ENCODE measurements at places on chromosomes 7 and 10. TPM values are rescaled to one million over a fixed set of nuclear protein-coding genes. Genes with fewer than 3 reads are reported as not detected.

- H3K27ac ChIP-seq: no peak overlapping the region
- H3K36me3 ChIP-seq: no peaks in the 10 kb centered on the region
- DNase-seq: no peak
- H3K27me3 ChIP-seq: peaks cover 24% of the 10 kb centered on the region
- no peak overlapping the region for H3K4me3 ChIP-seq
Observed at GRCh38 chr10:75645704-75646103, 214.3 kb downstream of the LRMDA start.

- no peak overlapping the region for H3K4me3 ChIP-seq
- no peak for DNase-seq
- no peak overlapping the region for H3K27ac ChIP-seq
- no peaks in the 10 kb centered on the region for H3K4me1 ChIP-seq
- no peaks in the 10 kb centered on the region for H3K27me3 ChIP-seq
Observed at GRCh38 chr10:131692176-131692575, 208.6 kb upstream of the PPP2R2D start.

GRCh38 chr7:151178236-151178635, 8.8 kb downstream of the ASB10 start:
- H3K27ac ChIP-seq: no peak overlapping the region
- DNase-seq: no peak
- no peaks in the 10 kb centered on the region for H3K4me1 ChIP-seq
- no peak overlapping the region for H3K4me3 ChIP-seq
- peaks cover 26% of the 10 kb centered on the region for H3K27me3 ChIP-seq

GRCh38 chr10:31644931-31645633, 283.5 kb downstream of the ARHGAP12 start:
- H3K36me3 ChIP-seq: no peaks in the 10 kb centered on the region
- no peaks in the 10 kb centered on the region for H3K27me3 ChIP-seq
- H3K4me3 ChIP-seq: no peak overlapping the region
- H3K27ac ChIP-seq: peak overlapping the region; percentile 11
- H3K4me1 ChIP-seq: peaks cover 40% of the 10 kb centered on the region

- peaks cover 28% of the 10 kb centered on the region for H3K4me1 ChIP-seq
- DNase-seq: no peak
- peaks cover 10% of the 10 kb centered on the region for H3K36me3 ChIP-seq
- H3K27me3 ChIP-seq: no peaks in the 10 kb centered on the region
- H3K27ac ChIP-seq: no peak overlapping the region
Observed at GRCh38 chr10:102804382-102805055, 32.7 kb downstream of the CYP17A1 start.

GRCh38 chr7:19665399-19666008, 43.3 kb downstream of the POLR1F start:
- no peaks in the 10 kb centered on the region for H3K4me1 ChIP-seq
- no peak overlapping the region for H3K4me3 ChIP-seq
- H3K36me3 ChIP-seq: no peaks in the 10 kb centered on the region
- no peaks in the 10 kb centered on the region for H3K27me3 ChIP-seq
- H3K27ac ChIP-seq: no peak overlapping the region

DNA sequence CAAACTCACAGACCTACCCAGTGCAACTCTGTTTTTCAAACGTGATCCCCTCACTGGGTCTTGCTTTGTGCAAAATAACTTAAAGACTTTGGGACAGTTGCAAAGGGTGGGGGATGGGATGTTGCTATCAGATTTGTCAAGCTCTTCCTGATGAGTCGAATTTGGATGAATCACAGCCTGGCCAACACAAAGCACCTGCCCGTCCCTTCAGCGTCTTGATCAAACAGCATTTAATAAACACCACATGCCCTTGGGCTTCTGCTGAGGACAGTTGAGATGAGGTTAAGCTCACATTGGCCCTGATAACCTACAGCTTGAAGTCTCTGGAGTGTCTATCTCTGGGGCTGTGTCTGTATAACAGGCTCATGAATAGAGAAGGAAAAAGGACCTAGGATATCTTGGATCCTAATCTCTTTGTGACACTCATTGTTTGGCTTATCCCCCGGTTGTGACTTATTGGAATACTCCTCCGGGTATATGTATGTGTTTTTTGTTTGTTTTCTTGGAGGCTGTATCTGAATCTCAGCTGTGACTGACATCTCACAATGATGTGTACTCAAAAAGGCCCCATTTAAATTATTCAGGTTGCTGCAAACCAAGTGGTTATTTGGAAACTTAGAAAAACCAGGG, 132.6 kb upstream of the NAMPT start:
- H3K4me1 ChIP-seq: peaks cover 40% of the 10 kb centered on the region
- no peaks in the 10 kb centered on the region for H3K27me3 ChIP-seq
- H3K4me3 ChIP-seq: no peak overlapping the region
- H3K36me3 ChIP-seq: no peaks in the 10 kb centered on the region

GRCh38 chr7:129055294-129055816, 444 bp upstream of the TNPO3 start:
- peak overlapping the region; percentile 89 for H3K4me3 ChIP-seq
- DNase-seq: no peak
- no peaks in the 10 kb centered on the region for H3K36me3 ChIP-seq
- peaks cover 13% of the 10 kb centered on the region for H3K4me1 ChIP-seq

DNA sequence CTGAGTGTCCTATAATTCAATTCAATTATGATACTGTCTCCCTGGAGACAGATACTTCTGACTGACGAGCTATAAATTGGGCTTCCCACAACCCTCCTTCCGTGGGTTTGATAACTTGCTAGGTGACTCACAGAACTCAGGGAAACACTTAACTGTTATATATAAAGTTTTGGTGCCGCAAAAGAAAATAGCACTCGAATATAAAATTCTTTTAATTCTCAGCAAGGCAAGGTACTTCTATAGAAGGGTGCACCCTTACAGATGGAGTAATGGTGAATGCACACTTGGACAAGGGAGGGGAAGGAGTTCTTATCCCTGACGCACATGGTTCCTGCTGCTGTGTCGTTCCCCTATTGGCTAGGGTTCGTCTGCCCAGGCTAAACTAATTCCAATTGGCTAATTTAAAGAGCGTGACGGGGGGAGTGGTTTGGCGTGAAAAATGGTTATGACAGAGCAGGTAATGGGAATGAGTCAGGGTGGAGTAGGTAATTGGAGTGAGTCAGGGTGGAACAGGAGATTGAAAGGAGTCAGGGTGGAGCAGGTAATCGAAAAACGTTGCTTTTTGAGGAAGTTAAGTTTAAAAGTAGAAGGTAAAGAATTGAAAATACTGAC, 20.8 kb upstream of the GHITM start:
- H3K4me1 ChIP-seq: no peaks in the 10 kb centered on the region
- H3K27me3 ChIP-seq: no peaks in the 10 kb centered on the region
- no peak for DNase-seq
- H3K27ac ChIP-seq: no peak overlapping the region
- no peaks in the 10 kb centered on the region for H3K36me3 ChIP-seq

DNA sequence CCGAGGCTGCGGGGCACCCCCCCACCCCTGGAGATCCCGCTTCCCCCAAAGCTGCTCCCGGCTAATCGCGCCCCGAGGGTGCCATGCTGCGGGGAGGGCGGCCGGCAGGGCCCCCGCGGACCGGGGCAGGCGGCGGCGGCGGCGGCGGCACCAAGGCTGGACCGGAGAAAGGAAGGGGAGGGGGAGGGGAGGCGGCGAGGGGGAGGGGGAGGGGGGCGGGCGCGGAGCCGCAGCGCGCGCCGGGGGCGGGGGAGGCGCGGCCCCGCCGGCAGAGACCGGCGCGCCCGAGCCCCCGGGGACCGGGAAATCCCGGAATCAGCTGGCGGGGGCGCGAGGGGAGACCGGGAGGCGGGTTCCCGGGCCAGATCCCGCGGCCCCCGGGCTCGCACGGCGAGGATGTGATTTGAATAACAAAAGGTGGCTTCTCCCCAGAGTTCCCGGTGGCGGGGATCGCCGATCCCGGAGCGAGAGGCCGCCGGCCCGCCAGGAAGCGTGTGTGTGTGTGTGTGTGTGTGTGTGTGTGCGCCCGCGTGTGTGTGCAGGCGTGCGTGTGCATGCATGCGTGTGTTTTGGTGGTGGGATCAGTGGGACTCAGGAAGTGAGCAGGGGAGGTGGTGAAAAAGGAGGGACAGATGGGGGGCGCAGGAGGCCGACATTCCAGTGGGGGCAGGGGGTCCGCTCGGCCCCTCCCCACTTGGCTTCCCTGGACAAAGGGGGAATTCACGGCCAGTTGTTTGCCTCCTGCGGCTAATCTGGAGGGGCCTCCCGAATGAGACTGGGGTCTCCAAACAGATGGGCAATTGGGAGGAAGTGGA, 99.5 kb downstream of the HIP1 start:
- H3K4me1 ChIP-seq: peaks cover 6% of the 10 kb centered on the region
- H3K27me3 ChIP-seq: no peaks in the 10 kb centered on the region
- no peak for DNase-seq
- H3K36me3 ChIP-seq: no peaks in the 10 kb centered on the region
- no peak overlapping the region for H3K27ac ChIP-seq

DNA sequence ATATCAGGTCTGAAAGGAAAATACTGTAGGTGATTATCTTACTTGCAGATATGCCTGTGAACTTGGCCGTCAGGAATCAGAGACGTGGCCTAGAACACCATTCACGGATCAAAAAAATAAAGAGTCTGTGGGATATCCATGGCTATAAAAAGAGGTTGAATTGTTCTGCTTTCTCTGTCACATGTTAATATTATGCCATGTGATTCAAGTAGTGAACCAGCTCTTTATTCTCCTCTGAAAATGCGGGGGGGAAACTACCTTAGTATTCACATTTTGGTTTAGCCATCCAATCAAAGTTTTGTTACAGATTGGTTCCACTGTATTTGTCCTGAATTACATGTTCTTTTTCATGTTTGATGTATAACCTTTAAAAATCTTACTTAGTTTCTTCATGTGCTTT, 120.5 kb downstream of the CCNY start:
- peaks cover 2% of the 10 kb centered on the region for H3K36me3 ChIP-seq
- no peak overlapping the region for H3K4me3 ChIP-seq
- H3K27ac ChIP-seq: no peak overlapping the region
- peaks cover 23% of the 10 kb centered on the region for H3K4me1 ChIP-seq

Gene FAM25A
- polyA plus RNA-seq: 27.6 TPM

Data from keratinocyte (primary cell).